H7 (cell line): ENCODE measurements at places on chromosomes 11 and 22.
A peak's percentile ranks its signal among the peaks of the same experiment; 100 is the strongest.

DNA sequence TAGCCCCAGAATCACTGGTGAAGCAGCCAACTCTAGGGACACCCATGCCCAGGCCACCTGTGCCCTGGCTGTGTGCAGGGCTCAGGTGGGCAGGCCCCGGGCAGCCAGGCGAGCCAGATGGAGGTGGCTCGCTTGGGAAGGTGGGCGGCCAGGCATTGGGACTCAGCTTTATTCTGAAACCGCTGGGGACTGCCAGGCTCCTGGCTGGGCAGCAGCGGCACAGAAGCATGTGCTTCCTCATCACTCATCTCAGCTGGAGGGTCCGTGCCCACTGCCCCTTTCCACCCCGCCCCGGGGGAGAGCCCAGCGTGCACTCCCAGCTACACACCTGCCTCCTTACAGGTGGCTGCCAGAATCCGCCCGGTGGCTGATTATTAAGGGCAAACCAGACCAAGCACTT lies 27.1 kb upstream of the SLC22A12 start:
- DNase-seq = no peak

DNA sequence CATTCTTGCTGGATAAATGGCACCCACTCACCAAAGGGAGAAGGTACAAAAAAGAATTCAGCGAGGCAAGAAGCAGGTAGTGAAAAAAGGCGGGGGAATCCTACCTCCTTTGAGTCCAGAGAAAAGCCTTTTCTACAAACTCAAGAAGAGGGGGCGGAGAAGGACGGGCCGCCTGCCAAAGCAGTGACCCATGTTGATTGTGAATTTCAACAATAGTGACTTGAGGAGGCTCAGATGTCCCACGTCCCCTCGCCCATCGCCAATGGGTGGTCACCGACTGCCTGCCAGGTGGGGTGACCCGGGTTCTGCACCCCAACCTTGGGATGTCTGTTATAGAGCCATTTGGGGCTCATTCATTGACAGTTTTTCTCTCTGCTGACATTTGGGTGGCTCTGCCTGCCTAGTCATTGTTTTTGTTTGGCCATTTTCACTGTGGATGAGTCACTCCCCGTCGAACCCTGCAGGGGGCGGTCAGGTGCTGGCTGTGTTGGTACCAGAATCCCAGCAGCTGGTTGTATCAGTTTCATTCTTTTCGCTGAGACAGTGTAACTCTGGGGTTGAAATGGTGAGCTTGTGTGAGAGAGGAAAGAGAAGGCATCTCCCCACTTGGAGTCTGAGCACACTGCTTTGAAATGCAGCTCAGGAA lies 163.4 kb upstream of the NCAM1 start:
- peak; percentile 71 for DNase-seq

- no peak for DNase-seq
Observed at GRCh38 chr11:107266455-107266854, 191.2 kb downstream of the CWF19L2 start.

GRCh38 chr22:23203452-23204124 lies 23.3 kb downstream of the BCR start:
- peak; percentile 19 for DNase-seq

DNA sequence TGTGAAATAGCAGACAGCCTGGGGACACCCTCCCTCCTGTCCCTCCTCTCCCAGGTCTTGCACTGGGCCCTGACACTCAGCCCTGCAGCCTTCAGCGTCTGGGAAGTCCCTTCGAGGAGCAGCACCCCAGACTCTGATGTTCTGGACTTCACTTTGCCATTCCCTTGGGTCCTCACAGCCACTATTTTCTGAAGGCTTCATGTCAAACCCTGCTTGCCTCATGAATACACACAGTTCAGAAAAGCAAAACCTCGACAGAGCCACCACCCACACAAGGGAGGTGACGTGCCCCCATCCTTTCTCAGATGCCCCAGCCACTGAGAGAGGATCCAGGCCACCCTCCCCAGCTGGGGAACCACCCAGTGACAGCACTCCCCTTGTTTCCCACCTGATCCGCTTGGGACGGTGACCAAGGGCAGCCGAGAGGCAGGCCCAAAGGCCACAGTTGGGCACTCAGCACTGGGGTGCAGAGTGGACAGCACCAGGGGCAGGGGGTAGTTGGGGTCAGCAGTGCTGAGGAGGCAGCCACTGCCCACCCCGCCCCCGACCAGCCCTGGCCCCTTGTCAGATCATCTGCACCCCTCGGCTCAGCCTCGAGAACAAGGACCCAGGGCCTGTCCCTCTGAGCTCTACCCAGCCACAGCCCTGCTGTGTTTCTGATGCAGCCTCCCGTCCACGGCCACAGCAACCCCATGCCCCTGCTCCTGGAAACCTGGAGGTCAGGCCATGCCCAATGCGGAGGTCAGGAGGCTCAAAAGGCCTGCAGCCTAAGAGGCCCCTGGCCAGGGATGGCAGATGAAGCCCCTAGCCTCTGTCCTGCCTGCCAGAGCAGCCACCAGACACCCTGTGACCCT lies 3.1 kb upstream of the TNNT3 start:
- peak; percentile 51 for DNase-seq

- no peak for DNase-seq
Observed at GRCh38 chr11:45264839-45265515, 21.2 kb downstream of the SYT13 start.

DNA sequence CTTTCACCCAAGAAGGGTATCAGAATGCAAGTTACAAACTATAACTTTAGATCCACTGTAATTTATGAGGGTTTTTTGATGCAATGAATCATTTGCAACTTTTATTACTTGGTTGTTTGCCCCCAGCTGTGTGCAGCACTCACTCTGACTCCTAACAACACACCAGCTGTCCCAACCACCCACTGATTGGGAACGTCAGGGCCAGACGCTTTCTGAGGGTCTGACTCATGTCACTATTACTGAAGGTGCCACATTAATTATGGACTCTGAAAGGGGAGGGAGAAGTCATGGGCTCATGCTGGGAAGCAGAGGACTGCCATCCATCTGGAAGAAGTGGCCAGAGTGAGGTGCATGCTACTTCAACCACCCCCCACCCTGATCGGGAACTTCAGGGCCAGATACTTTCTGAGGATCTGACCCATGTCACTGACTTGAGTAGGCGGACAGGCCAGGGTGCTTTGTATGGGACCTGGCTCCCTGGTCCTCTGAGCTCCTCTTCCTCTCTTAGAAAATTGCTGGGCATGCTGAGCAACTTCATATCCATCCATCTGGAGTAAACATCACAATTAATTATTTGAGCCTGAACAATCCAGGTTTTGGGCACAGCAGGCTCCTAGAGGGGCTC lies 44.9 kb upstream of the DRD2 start:
- DNase-seq = no peak

- peak; percentile 42 for DNase-seq
Observed at GRCh38 chr22:47057916-47058585, 295.6 kb downstream of the TBC1D22A start.
